ENCODE measurements at places on chromosomes 5 and 9. TPM values are rescaled to one million over a fixed set of nuclear protein-coding genes. Genes with fewer than 3 reads are reported as not detected.

DNA sequence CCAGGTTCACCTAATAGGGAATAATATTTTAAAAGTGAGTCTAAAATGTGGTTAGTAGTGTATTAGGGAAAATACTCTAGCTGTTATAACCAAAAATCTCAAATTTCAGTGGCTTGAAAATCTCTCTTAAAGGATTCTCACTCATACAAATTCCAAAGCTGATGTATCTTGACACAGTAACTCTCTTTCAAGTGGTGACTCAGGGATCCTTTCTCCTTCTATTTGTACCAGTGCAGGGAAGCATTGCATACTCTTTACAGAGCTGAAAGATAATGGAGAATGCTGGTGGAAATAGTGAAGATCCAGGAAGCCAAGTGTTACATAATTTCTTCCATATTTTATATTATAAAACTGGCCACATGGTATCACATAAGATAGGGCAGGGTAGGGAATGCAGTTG is 560.2 kb upstream of the CDH9 start:
- no peak for DNase-seq

GRCh38 chr5:175107028-175107588 is 336.9 kb downstream of the DRD1 start:
- DNase-seq, result no peak

GRCh38 chr9:91150998-91151717 is 210.6 kb downstream of the AUH start:
- DNase-seq, result peak; percentile 88

DNA sequence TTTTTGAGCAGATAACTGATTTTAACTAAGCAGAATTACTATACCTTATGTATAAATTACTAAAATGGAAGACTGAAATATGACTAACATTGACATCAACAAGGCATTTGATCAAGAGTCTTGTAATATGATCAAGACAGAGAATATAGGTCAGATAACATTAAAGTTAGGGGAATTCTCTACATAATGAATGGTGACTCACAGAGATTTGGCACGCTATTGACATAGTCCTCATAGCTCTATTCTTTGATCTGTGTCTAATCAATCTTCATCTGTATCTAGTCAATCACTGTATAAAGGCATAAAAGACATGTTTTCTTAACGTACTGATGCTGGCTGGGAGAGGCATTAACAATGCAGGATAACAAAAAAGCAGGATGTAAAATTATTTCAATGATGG is 17.4 kb downstream of the ABITRAM start:
- DNase-seq, result no peak

DNA sequence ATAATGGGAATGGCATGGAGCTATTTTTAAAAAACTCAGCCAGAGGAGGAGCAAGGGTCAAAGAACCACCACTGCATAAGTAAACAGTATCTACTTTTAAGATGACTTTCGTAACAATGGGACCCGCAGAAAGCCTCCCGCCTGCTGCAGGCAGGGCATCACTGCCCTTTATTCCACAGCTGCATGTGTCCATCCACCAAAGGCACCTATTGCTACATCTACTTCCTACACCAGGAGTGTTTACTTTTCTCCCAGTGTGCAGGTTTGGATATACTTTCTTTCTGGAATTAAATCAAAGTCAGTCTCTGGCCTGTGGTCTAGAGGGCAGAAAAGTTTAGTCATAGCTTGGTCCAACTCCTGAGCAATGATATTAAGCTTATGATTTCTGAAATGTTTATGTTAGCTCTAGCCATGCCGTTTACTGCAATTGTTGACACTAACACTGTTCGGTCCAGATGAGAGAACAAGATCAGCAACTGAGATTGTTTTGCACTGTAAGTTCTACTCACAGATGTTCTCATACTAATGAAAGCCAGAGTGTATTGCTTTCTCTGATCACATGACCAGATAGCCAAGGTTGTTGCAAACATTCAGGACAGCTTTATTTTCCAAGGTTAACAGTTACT is 391.5 kb downstream of the FGF10 start:
- no peak for DNase-seq

Gene HSPA5
- 208 TPM for polyA plus RNA-seq

DNA sequence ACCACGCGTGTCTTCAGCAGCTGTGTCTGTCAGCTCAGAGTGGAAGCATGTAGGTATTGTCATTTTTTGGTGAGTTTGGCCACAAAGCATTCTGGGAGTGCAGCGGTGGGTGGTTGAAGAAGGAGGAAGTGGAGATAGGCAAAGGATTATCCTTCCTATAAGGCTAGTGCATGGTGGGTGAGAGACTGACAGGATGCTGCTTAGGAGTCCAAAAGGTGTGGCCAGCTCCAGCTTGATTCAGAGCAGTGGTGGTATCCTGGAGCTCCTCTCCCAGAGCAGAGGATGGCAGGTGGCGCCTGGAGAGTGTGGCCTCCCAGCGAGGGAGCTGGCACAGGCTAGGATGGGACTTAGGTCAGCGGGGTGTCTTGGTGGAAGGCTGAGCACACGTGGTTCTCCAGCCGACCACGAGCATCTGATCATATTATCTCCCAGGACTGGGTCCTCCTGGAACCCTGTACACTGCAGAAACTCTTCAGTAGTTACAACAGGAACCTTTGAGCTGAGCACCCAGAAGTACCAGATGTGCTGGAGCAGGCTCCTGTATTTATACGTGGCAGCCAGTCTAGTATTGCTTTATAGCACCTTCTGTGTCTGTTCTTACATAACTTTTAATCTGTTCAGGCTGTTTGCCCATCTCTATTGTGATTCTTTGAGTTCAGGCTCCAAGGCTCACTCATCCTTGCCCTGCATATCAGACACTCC is 29.6 kb downstream of the MAML1 start:
- no peak for DNase-seq

Measured in muscle of back (tissue), 13 donors.